ENCODE measurements at places on chromosomes 4 and X.
A peak's percentile ranks its signal among the peaks of the same experiment; 100 is the strongest.

DNA sequence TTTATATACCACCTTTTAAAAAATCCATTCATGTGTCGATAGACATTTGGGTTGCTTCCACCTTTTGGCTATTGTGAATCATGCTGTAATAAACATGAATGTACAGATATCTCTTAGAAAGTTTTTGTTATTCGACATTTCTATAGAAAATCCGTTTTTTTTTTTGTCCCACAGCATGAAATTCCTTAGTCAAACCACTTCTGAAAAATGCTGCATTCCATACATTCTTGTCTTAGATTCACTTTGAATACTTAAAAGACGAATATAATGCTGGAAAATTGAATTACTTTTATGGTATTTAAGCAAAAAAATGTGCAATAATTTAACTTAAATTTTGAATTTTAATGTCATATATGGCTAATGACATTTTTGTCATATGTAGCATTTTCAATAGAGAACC, 1345.5 kb downstream of the TECRL start:
- no peak for DNase-seq

- no peak for DNase-seq
Observed at GRCh38 chr4:13601048-13601447, 26.5 kb downstream of the BOD1L1 start.

DNA sequence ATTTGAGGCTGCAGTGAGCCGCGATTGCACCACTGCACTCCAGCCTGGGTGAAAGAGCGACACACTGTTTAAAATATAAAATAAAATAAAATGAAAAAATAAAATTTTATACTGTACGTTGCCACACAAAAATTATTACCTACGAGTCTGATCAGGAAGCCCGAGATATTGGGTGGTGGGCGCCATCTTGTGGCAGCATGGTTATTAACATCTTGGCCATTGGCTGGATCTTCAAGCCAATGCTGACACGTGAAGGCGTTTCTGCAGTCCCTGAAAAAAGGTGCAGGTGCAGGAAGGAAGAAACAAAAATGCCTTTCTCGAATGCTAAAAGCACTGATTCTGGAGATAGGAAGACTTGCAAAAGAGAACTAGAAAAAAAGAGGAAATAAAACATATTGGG, 4.9 kb upstream of the TLR8 start:
- DNase-seq, result peak; percentile 12

DNA sequence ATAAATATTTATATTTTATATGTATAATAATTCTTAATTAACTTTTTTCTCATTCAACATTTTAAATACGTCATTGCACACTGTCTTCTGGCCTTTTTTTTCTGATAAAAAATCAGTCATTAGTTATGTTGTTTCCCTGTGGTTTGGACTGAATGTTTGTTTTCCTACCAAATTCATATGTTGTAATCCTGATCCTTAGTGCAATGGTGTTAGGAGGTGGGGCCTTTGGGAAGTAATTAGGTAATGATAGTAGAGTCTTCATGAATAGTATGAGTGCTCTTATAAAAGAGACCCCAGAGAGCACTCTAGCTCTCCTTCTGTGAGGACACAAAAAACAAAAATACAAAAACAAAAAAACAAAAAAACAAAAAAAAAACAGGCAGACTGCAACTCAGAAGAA, 117.2 kb downstream of the GASK1B start:
- DNase-seq, result no peak

- DNase-seq, result no peak
Observed at GRCh38 chrX:39736216-39737211, 361.2 kb downstream of the BCOR start.

GRCh38 chrX:71217298-71217697, 5.7 kb upstream of the GJB1 start:
- DNase-seq, result no peak

DNA sequence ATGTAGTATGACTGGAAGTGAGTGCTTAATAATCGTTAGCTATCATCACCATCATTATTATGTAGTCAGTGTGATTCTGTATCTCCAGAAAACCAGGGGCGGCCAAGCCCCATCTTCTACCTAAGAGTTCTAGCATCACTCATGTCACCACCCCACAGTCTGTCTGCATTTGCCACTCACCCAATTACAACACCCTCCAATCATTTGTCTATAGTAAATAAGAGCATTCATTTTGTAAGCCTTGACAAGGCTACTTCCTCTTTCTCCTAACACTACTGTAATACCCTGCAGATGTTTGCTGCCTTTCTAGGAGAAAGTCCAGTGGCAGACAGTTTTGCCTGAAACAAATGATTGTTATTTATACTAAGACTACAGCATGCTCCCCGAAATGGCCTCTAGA, 15.8 kb upstream of the IL21 start:
- no peak for DNase-seq

GRCh38 chr4:87046121-87046551, 111.3 kb downstream of the AFF1 start:
- no peak for DNase-seq

DNA sequence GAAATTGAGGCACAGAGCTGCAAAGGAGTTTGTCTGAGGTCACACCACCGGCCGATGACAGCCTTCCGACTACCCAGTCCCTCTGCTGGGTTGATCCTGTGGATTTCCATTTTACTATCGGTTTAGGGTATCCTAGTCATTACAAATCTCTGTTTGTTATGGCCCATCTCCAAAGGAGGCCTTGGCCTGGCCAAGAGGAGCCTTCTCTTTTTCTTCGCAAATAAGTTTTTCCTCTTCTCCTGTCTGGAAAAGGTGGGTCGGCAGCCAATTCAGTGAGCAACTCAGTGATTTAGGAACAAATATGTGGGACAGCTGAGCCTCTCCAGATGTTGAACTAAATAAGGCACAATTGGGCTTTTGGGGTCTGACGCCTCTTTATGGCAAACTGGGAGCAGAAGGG, 169.2 kb upstream of the RBPJ start:
- no peak for DNase-seq

DNA sequence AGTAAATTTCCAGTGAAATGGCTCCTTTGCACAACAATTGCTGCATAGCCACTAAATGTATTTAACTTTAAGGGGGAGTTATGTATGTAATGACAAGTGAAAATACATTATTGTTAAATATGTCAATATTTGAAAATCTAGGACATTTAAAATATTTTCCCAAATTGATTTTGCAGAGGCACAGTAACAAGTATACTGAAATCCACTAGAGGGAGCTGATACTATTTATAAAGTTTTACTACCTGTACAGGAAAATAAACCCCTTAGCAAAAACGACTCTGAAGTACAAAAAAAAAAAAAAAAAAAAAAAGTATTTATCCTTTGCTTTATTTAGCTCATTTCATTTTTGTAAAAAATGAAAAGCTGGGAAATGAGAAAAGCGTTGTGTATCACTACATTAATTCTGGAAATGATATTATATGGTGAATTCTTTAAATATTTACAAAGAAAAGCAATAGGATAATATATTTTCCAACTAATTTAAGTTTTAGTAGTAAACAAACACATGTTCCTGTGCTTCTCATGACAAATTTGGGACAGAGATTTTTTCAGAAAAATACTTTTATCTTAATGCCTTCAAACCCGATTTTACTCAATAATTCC, 727.7 kb downstream of the DMD start:
- DNase-seq, result no peak

- no peak for DNase-seq
Observed at GRCh38 chr4:145168581-145169187, 11.7 kb downstream of the OTUD4 start.

- no peak for DNase-seq
Observed at GRCh38 chrX:19761554-19762295, 125.7 kb downstream of the SH3KBP1 start.

DNA sequence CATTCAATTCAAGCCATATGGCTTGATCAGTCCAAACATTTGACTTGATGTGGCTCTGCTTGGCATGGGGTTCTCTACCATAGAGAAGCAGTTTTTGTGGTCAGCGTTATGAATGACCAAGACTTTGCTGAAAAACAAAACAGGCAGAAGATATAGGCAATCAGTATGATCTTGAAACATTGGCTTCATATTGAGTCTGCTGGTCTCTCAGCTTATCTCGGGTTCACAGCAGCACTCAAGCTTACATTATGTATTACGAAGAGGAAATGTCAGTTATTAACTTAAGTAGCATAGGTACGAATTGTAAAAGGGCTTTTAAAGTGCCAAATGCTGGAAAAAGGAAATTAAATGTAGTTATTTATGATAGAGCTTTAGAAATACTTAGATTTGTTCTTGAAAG, 99.0 kb downstream of the AFF2 start:
- no peak for DNase-seq

DNA sequence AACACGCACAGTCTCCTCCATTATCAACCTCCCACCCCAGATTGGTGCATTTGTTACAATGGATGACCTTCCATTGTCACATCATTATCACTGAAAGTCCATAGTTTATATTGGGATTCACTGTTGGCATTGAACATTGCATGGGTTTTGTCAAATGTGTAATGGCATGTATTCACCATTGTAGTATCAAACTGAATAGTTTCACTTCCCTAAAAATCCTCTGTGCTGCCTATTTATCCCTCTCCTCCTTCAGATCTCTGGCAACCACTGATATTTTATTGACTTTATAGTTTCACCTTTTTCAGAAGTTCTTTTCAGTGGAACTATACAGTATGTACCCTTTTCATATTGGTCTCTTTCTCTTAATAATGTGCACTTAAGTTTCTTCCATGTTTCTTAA, 1565.4 kb downstream of the PCDH18 start:
- no peak for DNase-seq

- no peak for DNase-seq
Observed at GRCh38 chrX:48831136-48831908, 4.1 kb downstream of the PCSK1N start.

- DNase-seq, result no peak
Observed at GRCh38 chr4:105510245-105510644, 36.4 kb upstream of the PPA2 start.

DNA sequence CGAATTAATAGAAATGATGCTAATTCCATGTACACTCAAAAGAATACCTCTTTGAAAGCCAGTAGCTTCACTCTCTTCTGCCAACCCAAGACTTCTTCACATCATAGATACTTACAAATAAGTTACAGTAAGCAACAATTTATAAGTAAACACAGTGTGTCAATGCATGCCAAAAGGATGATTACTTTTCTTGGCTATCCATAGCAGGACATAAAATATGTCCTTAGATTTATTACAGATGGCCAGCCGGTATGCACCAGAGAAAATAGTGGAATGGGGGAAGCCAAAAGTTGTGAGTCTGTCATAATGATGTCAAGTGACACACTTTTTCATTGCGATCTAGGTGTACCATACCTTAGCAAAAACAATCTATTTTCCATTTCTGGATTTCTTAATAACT, 631 bp upstream of the BMX start:
- DNase-seq, result no peak

GRCh38 chrX:149433051-149433450, 72.1 kb downstream of the IDS start:
- DNase-seq, result no peak

GRCh38 chr4:114577386-114577785, 21.2 kb upstream of the UGT8 start:
- DNase-seq, result no peak

- DNase-seq, result no peak
Observed at GRCh38 chr4:151459375-151459774, 50.4 kb downstream of the FHIP1A start.

DNA sequence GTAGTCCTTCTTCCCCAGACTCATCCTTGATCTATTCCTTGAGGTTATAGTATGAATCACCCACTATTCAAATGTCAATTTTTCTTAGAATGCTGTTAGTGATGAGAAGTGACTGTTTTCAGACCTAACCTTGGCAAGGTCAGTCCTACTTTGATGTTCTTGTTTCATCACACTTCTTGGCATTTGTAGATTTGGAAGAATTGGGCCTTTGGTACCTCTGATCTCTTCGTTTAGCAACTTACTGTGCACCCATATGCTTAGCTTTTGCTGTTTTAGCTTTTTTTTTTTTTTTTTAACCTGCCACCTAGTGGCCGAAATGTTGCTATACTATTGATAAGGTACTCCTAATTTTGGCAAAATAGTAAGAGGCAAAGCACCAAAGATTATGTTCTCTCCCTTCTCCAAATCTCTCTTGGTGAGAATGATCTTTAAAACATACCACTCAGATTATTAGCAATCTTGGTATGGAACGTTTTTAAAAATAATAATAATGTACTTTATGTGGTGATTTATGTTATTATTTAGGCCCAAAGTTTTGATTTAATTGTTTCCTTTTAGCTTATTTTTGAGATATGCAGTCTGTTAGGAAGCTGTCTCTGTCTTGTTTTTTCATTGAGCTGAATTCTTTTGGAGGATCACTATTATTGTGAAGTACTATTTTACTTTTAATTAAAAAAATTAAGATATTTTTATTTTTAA, 16.6 kb downstream of the DCK start:
- no peak for DNase-seq

- no peak for DNase-seq
Observed at GRCh38 chrX:10549280-10549679, 71.1 kb downstream of the MID1 start.

GRCh38 chr4:79650794-79651431, 242.9 kb upstream of the GK2 start:
- no peak for DNase-seq

DNA sequence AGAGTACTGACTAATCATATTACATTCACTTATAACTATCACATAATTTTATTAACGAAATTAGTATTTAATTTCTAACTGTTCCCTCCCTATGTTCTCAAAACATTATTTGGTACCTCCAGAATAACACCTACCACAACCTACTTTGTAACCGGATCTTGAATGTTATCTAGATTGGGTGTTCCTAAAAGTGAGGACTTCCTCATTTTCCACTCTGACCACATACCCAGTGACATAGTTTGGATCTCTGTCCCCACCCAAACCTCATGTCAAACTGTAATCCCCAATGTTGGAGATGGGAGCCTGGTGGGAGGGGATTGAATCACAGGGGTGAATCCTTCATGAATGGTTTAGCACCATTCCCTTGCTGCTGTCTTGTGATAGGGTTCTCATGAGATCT, 21.8 kb downstream of the NR3C2 start:
- DNase-seq, result no peak

- no peak for DNase-seq
Observed at GRCh38 chr4:954211-955020, 19.0 kb downstream of the DGKQ start.

GRCh38 chr4:78318126-78318525, 233.4 kb upstream of the ANXA3 start:
- no peak for DNase-seq

DNA sequence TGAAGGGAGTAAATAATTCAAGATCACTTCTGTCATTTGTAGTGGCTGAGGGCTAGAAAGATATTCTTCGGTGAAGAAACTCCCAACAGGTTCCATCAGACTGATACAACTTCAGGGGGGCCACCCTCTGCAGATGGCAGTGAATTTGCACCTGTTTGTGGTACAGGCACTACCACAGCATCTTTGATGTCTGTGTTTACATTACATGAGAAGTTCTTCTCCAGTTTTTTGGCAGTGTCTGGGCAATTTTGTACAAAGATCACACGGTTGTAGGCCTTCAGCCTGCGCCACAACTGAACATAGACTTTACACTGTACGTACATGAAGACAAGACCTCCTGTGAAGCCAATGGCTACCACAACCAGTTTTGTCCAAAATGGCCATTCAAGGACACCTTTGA, 34.2 kb downstream of the TMA16 start:
- no peak for DNase-seq

GRCh38 chr4:53014881-53015280, 152.8 kb downstream of the RASL11B start:
- no peak for DNase-seq

- no peak for DNase-seq
Observed at GRCh38 chrX:120690344-120690743, 60.5 kb upstream of the C1GALT1C1 start.

- DNase-seq, result no peak
Observed at GRCh38 chrX:6149060-6149872, 79.4 kb downstream of the NLGN4X start.

All from NCI-H2171 (cell line).